Kasumi-1 (cell line): ENCODE measurements at places on chromosomes 12 and 14.
A peak's percentile ranks its signal among the peaks of the same experiment; 100 is the strongest.

DNA sequence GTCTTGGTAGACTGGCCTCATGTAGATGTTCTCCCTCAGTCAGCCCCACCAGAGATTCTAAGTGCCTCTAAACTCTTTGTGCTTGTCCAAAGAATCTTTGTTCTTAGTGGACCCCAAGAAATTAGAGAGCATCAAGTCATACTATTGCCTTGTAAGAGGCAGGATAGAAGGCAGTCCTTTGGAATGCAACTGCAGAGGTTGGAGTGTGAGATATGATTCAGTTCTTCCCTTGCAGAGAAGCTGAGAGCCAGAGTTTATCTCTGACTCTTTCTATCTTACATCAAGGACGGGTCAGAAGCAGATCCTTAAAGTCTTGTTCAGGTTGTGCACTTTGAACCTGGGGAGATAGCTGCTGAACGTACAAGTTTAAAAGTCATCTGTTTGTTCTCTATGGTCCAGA is 21.1 kb downstream of the TMX1 start:
- DNase-seq: no peak

DNA sequence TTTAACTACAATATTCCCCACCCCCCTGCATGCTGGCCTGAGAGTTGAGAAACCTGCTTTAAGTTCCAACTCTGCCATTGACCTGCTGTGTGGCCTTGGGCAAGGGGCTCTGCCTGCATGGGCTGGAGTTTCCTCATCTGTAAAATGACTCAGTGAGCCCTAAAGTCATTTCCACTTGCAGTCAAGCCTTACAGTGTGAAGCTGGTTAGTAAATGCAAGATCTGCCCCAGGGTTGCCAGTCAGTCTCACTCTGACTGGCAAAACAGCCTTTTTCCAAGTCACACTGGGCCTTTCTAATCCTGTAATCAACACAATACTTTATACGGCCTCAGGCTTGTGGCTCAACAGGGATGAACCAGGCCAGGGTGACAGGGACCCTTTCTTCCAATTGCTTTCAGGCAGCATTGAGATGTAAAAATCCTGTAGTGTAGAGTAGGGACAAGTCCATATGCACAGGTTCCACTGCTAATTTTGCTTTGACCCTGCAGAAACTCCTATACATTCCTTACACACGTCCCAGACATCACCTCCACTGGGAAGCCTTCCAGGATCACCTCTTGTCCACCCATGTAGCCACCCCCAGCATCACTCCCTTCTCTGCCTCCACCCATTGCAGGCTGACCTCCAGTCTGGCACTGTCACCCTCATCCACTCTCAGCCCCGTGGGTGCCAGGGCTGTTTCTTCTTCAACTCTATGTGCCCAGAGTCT is 42.6 kb upstream of the PRIMA1 start:
- DNase-seq: no peak

DNA sequence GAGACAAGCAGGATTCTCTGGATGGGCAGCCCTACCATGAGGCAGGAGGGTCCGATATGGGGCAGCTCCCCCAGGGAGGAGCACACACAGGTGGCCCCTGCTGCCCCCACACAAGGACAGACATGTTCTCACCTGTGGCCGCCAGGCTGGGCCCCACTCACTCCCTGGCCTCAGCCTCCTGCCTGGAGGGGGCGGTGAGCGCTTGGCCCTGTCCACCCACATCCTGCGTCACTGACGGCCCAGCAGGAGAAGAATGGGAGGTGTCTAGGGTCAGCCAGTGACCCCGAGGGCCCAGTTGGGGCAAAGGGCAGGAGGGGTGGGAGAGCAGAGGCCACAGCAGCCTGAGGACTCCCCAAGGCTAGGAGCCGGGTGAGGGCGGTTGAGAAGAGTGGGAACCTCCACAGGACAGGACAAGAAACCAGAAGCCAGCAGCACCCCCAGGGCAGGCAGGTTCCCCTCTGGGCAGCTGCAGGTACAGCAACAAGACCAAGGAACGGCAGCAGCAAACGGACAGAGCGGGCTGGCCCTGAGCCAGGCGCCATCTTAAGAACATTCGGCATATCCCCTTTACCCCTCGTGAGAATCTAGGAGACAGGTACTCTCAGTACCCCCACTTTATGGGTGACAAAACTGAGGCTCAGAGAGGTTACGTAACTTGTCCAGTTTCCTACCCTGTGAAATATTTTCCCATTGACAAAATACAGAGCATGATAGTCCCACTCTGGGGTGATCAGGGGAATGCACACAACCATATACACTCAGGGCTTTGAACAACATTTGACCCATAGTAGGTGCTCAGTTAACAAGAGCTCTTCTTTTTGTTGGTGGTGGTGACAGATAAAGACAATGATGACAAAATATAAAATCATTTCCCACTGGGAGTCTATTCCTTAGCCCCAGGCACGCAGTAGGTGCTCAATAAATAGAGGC is 74.3 kb downstream of the NCOR2 start:
- no peak for DNase-seq

DNA sequence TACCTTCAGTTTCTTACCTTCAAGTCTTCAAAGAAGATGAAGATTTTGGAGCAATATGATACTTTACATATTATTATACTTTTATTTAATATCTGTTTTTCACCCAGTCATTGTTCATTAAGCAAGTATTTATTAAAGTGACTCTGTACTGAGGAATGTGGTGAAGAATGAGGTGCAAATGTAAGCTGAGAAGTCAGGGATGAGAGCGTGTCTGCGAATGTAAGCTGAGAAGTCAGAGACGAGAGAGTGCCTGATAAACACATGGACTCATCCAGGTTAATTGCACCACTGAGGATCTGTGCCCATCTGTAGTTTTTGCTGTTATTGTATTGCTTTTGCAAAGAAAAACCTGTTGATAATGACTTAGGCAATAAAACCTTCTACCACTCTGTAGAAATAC is 211.9 kb upstream of the FAR2 start:
- no peak for DNase-seq

GRCh38 chr14:26191671-26192070 is 406.2 kb downstream of the NOVA1 start:
- no peak for DNase-seq

- DNase-seq: no peak
Measured at GRCh38 chr12:78696267-78696666, 168.3 kb upstream of the SYT1 start.

DNA sequence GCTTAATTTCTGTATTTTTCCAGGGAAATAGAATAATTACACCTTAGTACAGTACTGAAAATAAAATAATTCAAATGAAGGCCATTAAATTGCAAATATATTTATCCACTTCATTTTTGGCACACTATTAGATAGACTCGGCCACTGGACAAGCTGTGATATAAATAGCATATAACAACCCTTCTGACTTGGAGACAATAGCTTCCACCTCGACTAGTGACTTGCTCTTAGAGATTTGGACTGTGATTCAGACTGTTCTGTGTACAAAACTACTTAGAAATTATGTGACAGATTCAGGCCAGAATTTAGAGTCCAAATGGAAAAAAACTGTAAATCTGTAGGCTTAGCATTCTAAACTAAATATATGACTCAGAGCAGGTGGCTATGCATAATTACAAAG is 949.9 kb downstream of the LRFN5 start:
- no peak for DNase-seq

DNA sequence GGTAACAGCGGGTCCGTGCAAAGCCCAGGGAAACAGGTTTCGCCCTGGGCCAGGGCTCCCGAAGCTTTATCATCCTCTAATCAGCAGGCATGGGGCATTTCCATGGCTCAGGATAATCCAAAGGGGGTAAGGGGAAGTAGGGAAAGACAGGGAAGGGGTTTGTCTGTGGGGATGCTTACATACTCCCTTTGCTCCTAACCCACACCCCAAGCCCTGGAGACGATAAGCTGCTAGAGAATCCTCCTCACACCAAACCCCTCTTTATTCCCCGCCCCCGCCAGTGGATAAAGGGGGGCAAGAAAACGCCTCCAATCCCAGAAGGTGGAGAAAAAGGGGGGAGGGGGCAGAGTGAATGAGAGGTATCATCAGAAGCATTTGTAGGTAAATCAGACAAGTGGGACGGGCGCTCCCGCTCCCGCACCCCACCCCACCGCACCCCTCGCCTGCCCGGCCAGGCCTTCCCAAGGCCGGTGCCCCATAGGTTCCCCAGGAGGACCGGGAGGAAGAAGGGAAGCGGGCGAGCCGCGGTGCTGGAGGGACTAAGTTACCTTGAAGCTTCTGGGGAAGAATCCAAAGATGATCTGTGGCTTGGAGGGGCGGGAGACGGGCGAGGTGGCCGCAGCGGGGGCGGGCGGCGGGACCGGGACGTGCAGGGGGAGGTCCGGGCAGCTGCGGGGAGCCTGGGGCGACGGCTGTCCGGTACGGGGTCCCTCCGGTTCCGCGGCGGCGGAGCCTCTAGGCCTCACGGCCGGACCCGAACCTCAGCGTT is 762 bp downstream of the PPP2R5E start:
- peak; percentile 34 for DNase-seq

- DNase-seq: no peak
Measured at GRCh38 chr14:81834308-81834707, 300.7 kb upstream of the SEL1L start.

DNA sequence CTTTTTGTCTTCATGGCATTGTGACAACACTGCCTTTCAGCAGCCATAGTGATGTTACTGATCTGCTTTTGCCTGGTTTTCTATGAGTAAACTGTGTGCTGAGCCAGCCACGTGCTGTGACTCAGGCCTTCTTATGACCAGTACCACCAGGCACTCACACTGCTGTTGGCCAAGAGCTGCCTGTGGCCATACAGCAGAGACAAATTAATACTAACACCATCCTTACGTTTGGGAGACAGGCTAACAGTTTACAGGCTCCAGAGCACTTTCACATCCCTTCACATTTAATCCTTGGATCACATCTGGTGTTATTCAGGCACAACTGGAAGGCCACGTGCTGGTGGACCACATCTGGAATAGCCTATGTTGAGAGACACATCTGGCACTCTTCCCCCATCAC is 377.9 kb downstream of the CCDC91 start:
- DNase-seq: no peak

GRCh38 chr14:33714527-33715226 is 236.2 kb downstream of the EGLN3 start:
- no peak for DNase-seq

- no peak for DNase-seq
Measured at GRCh38 chr12:85825746-85826145, 10.5 kb downstream of the RASSF9 start.

DNA sequence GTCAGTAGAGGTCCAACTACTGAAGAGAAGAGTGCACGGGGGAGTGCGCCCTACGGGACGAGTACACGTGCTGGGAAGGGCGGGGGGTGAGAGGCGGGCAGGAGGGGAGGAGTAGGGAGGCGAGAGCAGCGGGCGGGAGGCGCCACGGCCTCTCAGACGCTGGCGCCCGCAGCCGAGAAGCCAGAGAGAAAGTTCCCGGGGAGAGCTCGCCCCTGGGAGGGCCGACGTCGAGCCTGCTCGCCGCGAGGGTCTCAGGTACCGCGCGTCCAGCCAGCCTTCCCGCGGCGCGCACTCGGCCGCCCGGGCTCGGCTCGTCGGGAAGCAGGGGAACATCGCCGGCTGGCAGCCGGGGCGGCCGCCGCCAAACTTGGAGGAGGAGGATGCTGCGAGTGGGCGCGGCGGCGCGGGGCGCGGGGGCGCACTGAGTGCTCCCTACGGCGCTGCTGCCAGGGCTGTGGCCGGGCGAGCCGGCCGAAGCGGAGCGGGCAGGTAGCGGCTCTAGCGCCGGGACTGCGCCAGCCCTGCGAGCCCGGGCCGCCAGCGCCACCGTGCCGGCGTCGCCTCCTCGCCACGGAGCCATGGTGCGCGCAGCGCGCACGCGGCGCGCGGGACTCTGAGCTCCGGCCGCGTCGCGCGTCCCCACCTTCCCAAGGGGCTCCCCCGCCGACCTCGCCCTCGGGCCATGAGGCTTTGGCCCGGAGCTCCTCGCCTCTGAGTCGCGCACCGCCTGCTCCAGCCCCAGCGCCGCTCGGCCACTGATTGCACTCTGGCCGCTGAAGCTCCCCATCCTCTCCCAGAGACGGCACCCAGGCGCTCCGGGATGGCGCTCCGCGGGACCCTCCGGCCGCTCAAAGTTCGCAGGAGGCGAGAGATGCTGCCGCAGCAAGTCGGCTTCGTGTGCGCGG is at the start of gene SLC24A4:
TSS of gene SLC24A4 (plus strand) at position 155 of the 905 bp plus-strand sequence. CDS start at position 821, 666 bp downstream.
- peak; percentile 6 for DNase-seq

- no peak for DNase-seq
Measured at GRCh38 chr12:6306599-6307220, 3.8 kb upstream of the PLEKHG6 start.

GRCh38 chr14:61802010-61802568 is 39.9 kb downstream of the SNAPC1 start:
- no peak for DNase-seq

GRCh38 chr12:52252728-52253343 is 19.8 kb downstream of the KRT7 start:
- no peak for DNase-seq

DNA sequence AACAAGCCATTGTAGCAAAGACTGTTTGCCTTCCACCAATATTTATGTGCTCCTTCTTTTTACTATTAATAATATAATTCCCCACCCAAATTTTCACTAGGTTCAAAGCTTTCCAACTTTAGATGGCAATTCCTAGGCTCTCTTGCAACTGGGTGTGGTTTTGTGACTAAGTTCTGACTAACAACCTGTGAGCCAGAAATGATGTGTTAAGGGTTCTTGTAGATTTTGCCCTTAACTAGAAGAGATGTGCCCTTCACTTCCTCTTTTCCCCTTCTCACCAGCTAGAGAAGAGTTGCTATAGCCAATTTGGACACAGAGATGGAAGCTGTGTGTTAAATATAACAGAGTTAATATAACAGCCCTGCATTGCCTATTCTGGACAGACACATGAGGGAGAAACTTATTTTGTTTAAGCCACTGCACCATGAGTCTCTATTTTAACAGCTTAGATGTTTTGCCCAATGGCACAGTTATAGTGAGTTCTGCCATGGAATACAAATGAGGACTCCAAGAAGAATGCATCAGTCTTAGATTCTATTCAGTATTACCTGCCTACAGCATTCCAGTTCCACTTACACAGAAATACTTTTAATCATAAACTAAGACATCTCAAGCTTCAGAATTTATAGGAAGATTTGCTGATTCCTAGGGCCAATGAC is 216.2 kb downstream of the DUSP6 start:
- peak; percentile 76 for DNase-seq

- DNase-seq: no peak
Measured at GRCh38 chr12:52042706-52043385, 8.4 kb upstream of the NR4A1 start.

DNA sequence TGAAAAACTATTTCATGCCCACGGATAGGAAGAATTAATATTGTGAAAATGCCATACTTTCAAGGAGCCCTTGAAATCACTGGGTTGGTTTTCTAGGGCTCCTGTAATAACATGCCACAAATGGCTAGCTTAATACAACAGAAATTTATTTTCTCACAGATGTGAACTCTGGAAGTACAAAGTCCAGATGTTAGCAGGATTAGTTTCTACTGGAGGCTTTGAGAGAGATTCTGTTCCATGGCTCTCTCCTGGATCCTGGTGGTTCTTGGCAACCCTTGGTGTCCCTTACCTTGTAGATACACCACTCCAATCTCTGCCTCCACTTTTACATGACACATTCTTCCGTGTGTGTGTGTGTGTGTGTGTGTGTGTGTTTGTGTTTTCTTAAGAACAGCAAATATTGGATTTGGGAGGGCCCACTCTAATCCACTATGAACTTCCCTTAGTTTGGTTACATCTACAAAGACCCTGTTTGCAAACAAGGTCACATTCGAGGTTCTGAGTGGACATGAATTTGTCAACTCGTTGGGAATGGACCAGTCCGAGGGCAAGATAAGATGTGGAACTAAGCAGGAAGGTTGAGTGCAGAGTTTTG is 381.1 kb downstream of the IPO8 start:
- DNase-seq: no peak

GRCh38 chr14:75373133-75373532 is 54.7 kb upstream of the JDP2 start:
- no peak for DNase-seq

- DNase-seq: no peak
Measured at GRCh38 chr14:104998801-104999200, 13.2 kb downstream of the CLBA1 start.

- DNase-seq: no peak
Measured at GRCh38 chr12:20472102-20472782, 103.9 kb downstream of the PDE3A start.
